Right renal pelvis (tissue), 4 donors: ENCODE measurements at places on chromosomes 16 and 17.

DNA sequence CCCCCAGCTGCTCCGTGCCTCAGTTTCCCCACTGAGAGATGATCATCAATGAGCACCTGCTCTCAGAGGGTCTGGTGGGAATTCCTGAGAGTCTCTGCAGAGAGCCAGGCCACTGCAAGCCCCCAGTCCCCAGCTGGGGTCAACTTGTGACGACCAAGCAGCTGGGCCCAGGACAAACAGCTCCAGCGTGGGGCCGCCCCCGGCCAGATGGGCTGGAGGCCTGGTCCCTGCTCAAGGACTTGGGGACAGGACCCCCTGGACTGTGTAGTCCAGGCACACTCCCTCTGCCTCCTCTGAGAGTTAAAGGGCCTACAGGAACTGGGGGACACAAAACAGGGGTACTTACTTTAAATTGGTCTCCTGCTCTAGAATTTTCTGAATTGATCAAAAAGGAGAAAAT lies 16.6 kb upstream of the AATK start:
- DNase-seq, result no peak

DNA sequence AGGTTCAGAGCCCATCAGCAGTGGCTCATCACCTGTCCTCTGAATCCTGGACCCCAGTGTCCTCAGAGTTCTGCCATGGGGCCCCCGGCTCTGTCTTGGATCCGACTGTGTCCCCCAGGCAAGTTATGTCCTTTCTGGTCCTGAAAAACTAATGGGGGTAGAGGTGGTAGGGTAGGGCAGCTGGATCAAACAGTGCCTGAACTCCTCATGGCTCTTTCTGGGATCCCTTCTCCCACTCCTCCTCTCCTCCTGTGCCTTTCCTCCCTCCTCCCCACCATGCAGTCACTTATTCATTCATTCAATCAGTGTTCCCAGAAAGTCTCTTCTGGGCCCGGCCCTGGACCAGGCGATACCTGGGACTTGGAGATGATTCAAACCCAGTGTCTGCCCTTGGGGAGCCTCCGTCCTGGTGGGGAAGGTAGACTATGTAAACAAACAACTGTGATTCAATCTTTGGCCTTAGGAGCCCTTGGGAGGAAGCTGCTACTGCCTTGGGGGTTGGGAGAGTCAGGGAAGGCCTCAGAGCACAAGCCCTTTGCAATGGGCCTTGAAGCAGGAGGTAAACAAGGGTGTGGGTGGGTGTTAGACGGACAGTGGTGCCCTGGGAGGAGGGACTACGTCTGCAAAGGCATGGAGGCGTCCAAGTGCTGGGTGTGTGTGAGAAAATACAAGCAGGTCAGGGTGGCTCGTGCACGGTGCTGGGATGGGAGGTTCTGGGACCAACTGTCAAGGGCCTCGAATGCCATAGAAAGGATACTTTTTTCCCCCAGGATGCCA lies 6.4 kb upstream of the FAM83G start:
- DNase-seq, result no peak

GRCh38 chr17:77478899-77479298 lies 338.1 kb downstream of the SEC14L1 start:
- DNase-seq, result no peak

GRCh38 chr17:44738214-44738906 lies 20.4 kb upstream of the ADAM11 start:
- no peak for DNase-seq

- no peak for DNase-seq
Measured at GRCh38 chr17:28188841-28189263, 130.1 kb upstream of the TMEM97 start.

DNA sequence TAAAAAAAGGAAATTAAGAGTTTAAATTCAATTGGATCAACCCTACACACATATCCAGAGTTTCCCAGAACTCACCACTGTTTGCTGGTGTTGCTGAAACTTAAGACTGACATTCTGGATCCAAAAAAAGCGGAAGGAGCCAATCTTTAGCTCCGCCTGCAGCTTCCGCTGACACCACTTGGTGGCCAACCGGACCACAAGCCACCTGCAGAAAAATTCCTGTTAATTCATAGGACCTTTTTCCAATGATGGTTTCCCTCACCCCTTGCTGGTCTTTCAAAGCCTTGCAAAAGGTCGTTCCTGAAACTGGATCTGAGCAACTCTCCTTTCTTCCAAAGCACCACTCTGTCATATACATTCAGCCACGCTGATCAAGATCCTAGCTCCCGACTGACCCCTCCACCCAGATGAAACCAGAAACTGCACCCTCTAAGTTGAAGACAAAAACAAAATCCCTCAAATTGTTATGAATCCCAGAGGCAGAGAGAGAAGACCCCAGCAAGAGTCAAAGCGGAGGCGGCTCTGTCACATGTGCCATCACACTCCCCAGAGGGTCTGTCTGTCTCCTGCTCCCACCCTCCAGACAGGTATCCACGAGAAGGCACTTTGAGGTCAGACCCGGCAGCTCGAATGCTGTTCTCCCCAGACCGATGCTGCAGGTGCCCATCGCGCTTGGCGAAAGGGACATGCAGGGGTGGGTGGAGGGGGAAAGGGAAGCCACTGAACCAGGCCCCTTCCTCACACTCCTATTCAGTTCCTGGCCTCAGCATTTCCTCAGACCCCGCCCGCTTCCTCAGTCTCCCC lies 773 bp downstream of the BLTP2 start:
- DNase-seq, result no peak

- DNase-seq, result no peak
Measured at GRCh38 chr17:78001612-78002011, 43.1 kb downstream of the TNRC6C start.
